Epithelial cell of esophagus (primary cell): ENCODE measurements at places on chromosomes 16 and 17.

- no peak for DNase-seq
Observed at GRCh38 chr16:643050-643368, 1.4 kb downstream of the MCRIP2 start.

GRCh38 chr17:45413498-45413923 lies 19.2 kb downstream of the ARHGAP27 start:
- DNase-seq: no peak

GRCh38 chr17:67635681-67636080 lies 82.1 kb upstream of the NOL11 start:
- no peak for DNase-seq

- DNase-seq: no peak
Observed at GRCh38 chr17:2338315-2338657, 985 bp downstream of the SGSM2 start.
